ENCODE measurements at places on chromosomes 13 and 19.
A peak's percentile ranks its signal among the peaks of the same experiment; 100 is the strongest.

DNA sequence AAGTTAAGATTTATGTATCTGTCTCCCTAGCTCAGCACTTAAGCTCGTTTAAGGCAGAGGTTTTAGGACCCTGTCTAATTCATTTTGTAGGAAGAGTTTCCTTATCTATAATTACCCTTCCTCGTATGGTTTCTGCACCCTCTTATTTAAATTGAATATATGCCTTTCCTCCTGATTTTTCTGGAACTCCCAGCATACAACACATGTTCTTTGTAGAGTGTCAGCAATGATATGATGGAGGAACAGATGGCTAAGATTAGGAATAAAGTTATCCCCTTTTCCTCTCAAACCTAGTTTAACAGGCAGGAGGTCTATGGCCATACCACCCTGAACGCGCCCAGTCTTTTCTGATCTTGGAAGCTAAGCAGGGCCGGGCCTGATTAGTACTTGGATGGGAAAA lies 359.5 kb downstream of the PCDH17 start:
- no peak for DNase-seq

GRCh38 chr13:112466132-112467058 lies 90.2 kb downstream of the SPACA7 start:
- no peak for DNase-seq

- no peak for DNase-seq
These were observed 25.6 kb downstream of the FLT1 start for GRCh38 chr13:28469316-28469715.

DNA sequence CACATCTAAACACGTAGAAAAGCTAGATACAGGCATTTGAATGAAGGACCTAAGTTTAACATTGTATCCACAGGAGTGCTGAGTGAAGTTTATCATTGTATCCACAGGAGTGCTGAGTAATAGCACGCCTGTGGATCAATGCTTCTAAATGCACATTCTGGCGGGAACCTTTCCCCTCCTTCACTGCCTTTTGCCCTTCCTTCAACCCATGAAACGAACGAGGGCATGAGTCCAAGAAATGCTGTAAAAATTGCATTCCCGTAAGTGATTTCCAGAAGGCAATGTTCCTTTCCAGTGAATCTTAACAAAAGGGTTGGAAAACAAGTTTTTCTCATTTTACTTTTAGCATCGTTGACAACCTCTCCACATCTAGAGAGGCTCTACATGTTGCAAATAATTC lies 88.1 kb downstream of the ZDHHC20 start:
- DNase-seq = no peak

GRCh38 chr13:21426238-21426637 lies 32.9 kb downstream of the ZDHHC20 start:
- no peak for DNase-seq

DNA sequence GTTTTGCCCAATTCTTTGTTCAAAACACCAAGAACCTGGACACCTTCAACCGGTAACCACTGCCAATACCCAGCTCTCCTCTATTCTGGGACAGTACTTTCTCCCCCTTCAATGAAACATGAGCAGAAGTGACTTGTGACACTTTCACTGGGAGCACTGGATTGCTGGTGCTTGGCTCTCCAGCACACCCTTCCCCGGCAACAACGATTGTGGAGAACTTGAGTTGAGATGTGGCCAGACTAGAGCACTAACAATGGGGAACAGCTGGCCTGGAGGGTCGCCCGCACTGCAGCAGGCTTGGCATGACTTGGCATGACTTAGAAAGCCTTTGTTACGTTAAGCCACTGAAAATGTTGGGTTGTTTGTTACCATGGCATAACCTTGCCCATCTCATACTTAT lies 7.5 kb upstream of the B3GLCT start:
- no peak for DNase-seq

DNA sequence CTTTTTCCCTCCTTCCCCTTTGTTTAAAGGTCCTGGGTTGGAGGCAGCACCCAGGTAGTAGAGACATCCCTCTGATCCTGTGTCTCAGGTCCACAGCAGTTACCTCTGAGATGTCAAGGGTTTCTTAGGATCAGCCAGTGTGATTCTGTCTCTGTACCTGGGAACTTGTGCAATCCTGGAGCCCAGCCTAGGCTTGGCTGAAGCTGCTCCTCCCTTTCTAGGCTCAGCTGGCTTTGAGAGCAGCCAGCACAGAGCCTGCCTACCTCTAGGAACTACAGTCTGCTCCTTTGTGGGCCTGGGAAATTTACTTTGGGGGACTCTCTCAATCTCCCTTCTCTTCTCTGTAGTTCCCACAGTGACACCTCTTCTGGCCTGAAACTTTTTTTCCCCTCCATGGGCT lies 171.6 kb downstream of the MTUS2 start:
- no peak for DNase-seq

DNA sequence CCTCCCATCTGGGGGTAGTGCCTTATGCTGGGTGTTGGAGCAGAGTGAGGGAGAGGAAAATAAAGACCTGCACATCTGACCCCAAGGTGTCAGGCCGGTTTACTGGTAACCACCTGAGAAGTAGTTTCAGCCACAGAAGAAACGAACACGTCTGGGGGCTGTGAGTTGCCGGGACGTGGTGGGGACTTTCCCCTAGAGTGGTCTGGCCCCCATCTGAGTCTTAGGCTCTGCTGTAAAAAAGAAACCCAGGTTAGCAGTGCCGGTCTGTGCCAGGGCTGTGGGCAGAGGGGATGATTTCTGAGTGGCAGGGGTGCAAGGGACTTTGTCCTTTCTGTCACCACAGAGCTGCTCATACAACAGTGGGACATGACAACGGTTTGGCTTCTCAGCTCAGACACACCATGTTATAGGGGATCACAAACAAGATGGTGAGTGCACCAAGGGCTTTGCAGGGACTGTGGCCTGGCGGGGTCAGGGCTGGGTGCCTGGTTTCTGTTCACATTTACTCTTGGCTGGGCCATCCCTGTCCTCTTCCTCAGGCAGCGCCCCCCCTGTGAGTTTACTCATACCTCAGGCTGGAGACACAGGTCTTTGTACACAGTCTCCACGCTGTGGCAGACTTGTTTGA lies 9.0 kb downstream of the GCDH start:
- DNase-seq = peak; percentile 63

DNA sequence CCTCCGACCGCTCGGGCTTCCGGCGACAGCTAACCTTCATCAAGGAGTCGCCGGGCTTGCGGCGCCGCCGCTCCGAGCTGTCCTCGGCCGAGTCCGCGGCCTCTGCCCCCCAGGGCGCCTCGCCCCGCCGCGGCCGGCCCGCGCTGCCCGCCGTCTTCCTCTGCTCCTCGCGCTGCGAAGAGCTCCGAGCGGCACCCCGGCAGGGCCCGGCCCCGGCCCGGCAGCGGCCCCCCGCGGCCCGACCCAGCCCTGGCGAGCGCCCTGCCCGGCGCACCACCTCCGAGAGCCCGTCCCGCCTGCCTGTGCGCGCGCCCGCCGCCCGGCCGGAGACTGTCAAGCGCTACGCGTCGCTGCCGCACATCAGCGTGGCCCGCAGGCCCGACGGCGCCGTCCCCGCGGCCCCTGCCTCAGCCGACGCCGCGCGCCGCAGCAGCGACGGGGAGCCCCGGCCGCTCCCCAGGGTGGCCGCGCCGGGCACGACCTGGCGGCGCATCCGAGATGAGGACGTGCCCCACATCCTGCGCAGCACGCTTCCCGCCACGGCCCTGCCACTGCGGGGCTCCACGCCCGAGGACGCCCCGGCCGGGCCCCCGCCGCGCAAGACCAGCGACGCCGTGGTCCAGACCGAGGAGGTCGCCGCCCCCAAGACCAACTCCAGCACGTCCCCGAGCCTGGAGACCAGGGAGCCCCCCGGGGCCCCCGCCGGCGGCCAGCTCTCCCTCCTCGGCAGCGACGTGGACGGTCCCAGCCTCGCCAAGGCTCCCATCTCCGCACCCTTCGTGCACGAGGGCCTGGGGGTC lies 9.6 kb downstream of the C19orf25 start:
- peak; percentile 48 for DNase-seq

GRCh38 chr13:114136576-114136975 lies 4.2 kb upstream of the RASA3 start:
- DNase-seq = no peak

DNA sequence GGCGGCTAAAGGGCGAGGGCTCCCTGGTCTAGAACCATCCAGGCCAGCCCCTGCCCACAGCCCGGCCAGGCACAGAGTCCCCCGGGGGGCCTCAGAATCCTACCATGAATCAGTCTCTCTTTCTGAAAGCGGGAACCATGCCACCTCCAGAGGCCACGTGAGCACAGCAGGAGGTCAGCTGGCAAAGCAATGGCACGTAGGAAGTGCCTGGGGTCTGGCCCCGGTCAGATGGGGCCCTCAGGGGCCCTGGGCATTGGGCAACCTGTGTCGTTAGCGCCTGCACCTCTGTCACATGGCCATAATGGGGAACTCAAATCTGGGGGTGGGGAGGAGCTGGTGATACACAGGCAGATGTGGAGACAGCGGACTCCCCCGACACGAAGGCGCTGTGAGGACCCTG lies 8.8 kb downstream of the MFSD12 start:
- DNase-seq = no peak

Data from activated naive CD8-positive, alpha-beta T cell treated with anti-CD3 and anti-CD28 coated beads for 36 hours (primary cell).